ENCODE measurements at places on chromosomes 13 and 19.

GRCh38 chr19:49420227-49420626, 3.0 kb downstream of the PTH2 start:
- no peak for DNase-seq

DNA sequence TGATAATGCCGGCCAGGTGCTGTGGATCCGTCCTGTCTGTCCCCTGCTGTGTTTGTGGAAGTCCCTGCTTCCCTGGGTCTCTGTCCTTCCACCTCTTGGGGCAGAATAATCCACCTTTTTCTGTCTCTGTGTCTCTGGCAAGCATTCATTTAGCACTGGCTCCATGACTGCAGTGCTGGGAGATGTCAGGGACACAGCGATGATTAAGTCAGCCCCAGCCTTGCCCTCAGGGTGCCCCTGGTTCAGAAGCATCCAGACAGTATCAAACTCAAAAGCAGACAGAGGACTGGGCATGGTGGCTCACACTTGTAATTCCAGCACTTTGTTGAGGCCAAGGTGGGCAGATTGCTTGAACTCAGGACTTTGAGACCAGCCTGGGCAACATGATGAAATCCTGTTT, 1.5 kb downstream of the HIPK4 start:
- DNase-seq: no peak

DNA sequence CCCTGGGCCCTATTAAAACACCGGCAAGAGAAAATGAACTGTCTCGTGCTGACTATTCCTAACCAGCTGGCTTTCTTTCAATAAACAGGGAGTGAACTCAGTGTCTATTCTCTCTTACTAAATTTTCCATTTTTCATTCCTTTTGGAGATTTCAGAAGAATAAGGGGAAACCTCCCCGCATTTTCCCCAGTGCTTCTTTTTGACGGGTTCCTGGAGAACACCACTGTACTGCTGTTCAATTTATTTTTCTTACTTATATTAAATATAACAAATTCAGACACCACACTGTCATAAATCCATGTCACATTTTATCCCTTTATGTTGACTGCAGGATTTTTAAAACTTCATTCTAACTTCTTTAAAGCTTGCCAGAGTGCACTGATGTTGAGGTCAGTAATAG, 75.8 kb downstream of the DCLK1 start:
- no peak for DNase-seq

- no peak for DNase-seq
Measured at GRCh38 chr19:11483366-11484111, 2.7 kb upstream of the ELAVL3 start.

GRCh38 chr13:46211116-46211482, 629 bp upstream of the LRRC63 start:
- no peak for DNase-seq

DNA sequence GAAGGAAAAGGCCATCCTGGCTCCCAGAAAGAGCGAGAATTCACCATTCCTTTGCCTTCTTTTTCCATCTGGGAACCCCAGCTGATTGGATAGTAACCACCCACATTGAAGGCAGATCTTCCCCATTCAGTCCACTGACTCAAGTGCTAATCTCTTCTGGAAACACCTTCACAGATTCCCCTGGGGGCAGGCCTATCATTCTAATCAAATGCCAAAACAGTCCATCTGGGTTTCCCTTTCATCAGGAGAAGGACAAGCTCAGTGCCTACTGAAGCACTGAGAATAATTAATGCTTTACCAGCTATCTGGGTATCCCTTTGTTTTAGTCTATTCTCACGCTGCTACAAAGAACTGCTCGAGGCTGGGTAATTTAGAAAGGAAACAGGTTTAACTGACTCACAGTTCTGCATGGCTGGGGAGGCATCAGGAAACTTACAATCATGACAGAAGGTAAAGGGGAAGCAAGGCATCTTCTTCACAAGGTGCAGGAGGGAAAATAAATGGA, 293.2 kb downstream of the ENOX1 start:
- no peak for DNase-seq

GRCh38 chr19:38190793-38191192, 33.2 kb downstream of the DPF1 start:
- DNase-seq: no peak

Measured in skeletal muscle cell (primary cell).